Heart left ventricle (tissue), 16 donors: ENCODE measurements at places on chromosomes 7 and 10. TPM values are rescaled to one million over a fixed set of nuclear protein-coding genes. Genes with fewer than 3 reads are reported as not detected.

CALCR gene
- not detected for polyA plus RNA-seq

MRC1 gene
- polyA plus RNA-seq = 3.1 TPM

LRRD1 gene
- not detected for polyA plus RNA-seq

GJD4 gene
- polyA plus RNA-seq = not detected

CCM2 gene
- 36.0 TPM for polyA plus RNA-seq

ANKRD1 gene
- polyA plus RNA-seq = 9,579 TPM

LRRC17 gene
- polyA plus RNA-seq = 2.8 TPM

EPDR1 gene
- polyA plus RNA-seq = 10.5 TPM

GIMAP2 gene
- polyA plus RNA-seq = 6.6 TPM

SEMA3A gene
- 0.30 TPM for polyA plus RNA-seq

SPDYE6 gene
- polyA plus RNA-seq = 0.15 TPM

OGDHL gene
- 0.18 TPM for polyA plus RNA-seq

HABP2 gene
- 0.30 TPM for polyA plus RNA-seq

EPO gene
- polyA plus RNA-seq = not detected

UNCX gene
- polyA plus RNA-seq = not detected

GIMAP4 gene
- polyA plus RNA-seq = 35.5 TPM

CPA4 gene
- polyA plus RNA-seq = 0.06 TPM

PON1 gene
- polyA plus RNA-seq = not detected

KNDC1 gene
- polyA plus RNA-seq = not detected

HHEX gene
- 3.5 TPM for polyA plus RNA-seq

VOPP1 gene
- 9.9 TPM for polyA plus RNA-seq

FXYD4 gene
- not detected for polyA plus RNA-seq

SORCS1 gene
- 0.36 TPM for polyA plus RNA-seq

TUBB8 gene
- 0.06 TPM for polyA plus RNA-seq

ZNF33A gene
- 9.4 TPM for polyA plus RNA-seq

DENND2A gene
- polyA plus RNA-seq = 4.6 TPM

VPS41 gene
- 6.0 TPM for polyA plus RNA-seq

CXCL12 gene
- 56.4 TPM for polyA plus RNA-seq

IFIT3 gene
- 5.0 TPM for polyA plus RNA-seq

SEM1 gene
- polyA plus RNA-seq = 157 TPM

LRRTM3 gene
- polyA plus RNA-seq = not detected

UPK3B gene
- 0.19 TPM for polyA plus RNA-seq

CNOT4 gene
- 9.4 TPM for polyA plus RNA-seq

MEIG1 gene
- polyA plus RNA-seq = not detected

GPR158 gene
- polyA plus RNA-seq = not detected

ARHGAP22 gene
- 1.5 TPM for polyA plus RNA-seq

MACROH2A2 gene
- 13.3 TPM for polyA plus RNA-seq

AVPI1 gene
- 6.6 TPM for polyA plus RNA-seq

CHST15 gene
- polyA plus RNA-seq = 0.88 TPM

RNLS gene
- polyA plus RNA-seq = 6.6 TPM

SLC16A9 gene
- 0.07 TPM for polyA plus RNA-seq

EBF3 gene
- 4.3 TPM for polyA plus RNA-seq

SPDYE8 gene
- not detected for polyA plus RNA-seq

SAP25 gene
- 0.30 TPM for polyA plus RNA-seq

CAV1 gene
- polyA plus RNA-seq = 297 TPM

AS3MT gene
- 42.2 TPM for polyA plus RNA-seq

TMED4 gene
- 49.5 TPM for polyA plus RNA-seq

ASB10 gene
- 6.9 TPM for polyA plus RNA-seq

PPP1R9A gene
- polyA plus RNA-seq = 3.6 TPM

ELFN1 gene
- 2.6 TPM for polyA plus RNA-seq

GRM3 gene
- not detected for polyA plus RNA-seq

ZNF804B gene
- not detected for polyA plus RNA-seq

DNAJC12 gene
- 1.5 TPM for polyA plus RNA-seq

IGF2BP3 gene
- not detected for polyA plus RNA-seq

CHAT gene
- not detected for polyA plus RNA-seq

ADRB1 gene
- 28.1 TPM for polyA plus RNA-seq

TAS2R39 gene
- not detected for polyA plus RNA-seq

NAT16 gene
- not detected for polyA plus RNA-seq

TEX36 gene
- not detected for polyA plus RNA-seq
